ENCODE measurements at places on chromosomes 2 and 18. TPM values are rescaled to one million over a fixed set of nuclear protein-coding genes. Genes with fewer than 3 reads are reported as not detected.

DNA sequence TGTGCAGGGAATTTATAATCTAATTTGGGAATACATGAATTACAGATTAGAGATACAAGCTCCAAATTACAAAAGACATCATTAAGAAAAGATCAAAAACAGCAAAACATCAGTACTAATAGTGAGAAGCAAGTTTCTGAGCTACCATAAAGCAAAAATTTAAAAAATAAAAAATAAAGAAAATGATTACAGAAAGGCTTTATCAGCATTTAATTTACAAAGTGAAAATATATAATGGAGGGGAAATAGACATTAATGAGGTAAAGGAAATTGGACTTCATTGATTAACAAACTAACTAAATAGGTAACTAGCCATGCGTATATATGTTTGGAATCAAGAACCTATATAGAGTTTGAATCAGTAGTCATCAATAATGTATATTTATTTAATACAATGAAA, 712.9 kb upstream of the DDX18 start:
- H3K4me3 ChIP-seq = no peak overlapping the region
- no peak overlapping the region for H3K27ac ChIP-seq
- H3K36me3 ChIP-seq = no peaks in the 10 kb centered on the region
- no peaks in the 10 kb centered on the region for H3K4me1 ChIP-seq
- no peaks in the 10 kb centered on the region for H3K27me3 ChIP-seq

DNA sequence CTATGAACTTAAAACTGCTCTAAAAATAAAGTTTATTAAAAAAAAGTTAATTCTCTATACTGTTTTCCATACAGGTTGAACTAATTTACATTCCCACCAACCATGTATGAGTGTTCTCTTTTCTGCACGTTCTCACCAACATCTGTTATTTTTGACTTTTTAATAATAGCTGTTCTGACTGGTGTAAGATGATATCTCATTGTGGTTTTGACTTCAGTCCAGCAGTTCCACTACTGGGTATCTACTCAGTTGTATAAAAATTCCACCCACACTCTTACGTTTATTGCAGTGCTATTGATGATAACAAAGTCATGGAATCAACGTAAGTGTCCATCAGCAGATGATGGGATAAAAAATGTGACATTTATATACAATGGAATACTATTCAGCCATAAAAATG, 33.7 kb downstream of the SPAG16 start:
- no peaks in the 10 kb centered on the region for H3K36me3 ChIP-seq
- H3K4me1 ChIP-seq = no peaks in the 10 kb centered on the region
- DNase-seq = no peak
- H3K27me3 ChIP-seq = no peaks in the 10 kb centered on the region
- no peak overlapping the region for H3K27ac ChIP-seq

DNA sequence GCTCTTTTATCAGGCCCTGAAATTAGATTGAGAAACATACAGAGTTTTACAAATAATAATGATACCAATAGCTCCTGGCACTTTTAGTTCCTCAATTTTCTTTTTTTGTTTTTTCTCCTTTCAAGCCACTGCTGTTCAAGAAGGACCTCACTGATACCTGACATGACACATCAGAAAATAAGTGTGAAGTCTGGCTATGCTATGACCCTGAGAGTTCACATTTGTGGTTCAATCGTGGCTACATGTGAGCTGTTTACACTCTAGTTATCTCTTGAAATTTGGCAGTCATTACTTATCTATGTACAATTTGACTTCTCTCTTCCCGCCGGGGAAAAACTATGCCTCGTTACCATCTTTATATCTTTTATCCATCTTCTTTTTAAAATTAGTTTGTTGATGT, 686.5 kb downstream of the EPHA4 start:
- no peak for DNase-seq
- H3K4me1 ChIP-seq = peaks cover 1% of the 10 kb centered on the region
- no peak overlapping the region for H3K4me3 ChIP-seq
- H3K27ac ChIP-seq = no peak overlapping the region

GRCh38 chr2:209508255-209508654, 84.4 kb downstream of the MAP2 start:
- no peak overlapping the region for H3K27ac ChIP-seq
- no peak overlapping the region for H3K4me3 ChIP-seq
- H3K27me3 ChIP-seq = peaks cover under 1% of the 10 kb centered on the region
- DNase-seq = no peak
- no peaks in the 10 kb centered on the region for H3K36me3 ChIP-seq

GRCh38 chr2:14678761-14679160, 46.2 kb downstream of the LRATD1 start:
- H3K4me3 ChIP-seq = no peak overlapping the region
- peaks cover 11% of the 10 kb centered on the region for H3K4me1 ChIP-seq
- no peak for DNase-seq
- H3K27me3 ChIP-seq = no peaks in the 10 kb centered on the region
- no peak overlapping the region for H3K27ac ChIP-seq

- no peaks in the 10 kb centered on the region for H3K36me3 ChIP-seq
- DNase-seq = no peak
- no peak overlapping the region for H3K4me3 ChIP-seq
- H3K27ac ChIP-seq = no peak overlapping the region
Measured at GRCh38 chr2:221816566-221816965, 244.5 kb upstream of the EPHA4 start.

The RSAD2 gene
- total RNA-seq = not detected

The FN1 gene
- 28.6 TPM for total RNA-seq

DNA sequence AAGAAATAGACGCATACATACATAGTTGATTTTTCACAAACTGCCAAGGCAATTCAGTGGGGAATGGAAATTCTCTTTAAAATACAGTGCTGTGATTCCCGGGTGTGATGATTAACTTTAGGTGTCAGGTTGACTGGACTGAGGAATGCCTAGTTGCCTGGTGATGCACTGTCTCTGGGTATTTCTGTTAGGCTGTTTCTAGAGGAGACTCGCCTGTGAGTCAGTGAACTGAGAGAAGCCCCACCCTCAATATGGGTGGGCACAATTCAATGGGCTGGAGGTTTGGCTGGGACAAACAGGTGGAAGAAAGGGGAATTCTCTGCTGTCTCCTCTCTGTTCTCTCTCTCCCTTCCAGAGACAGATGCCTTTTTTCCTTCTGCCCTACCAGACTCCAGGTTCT, 187.6 kb downstream of the ARHGAP28 start:
- H3K36me3 ChIP-seq = peaks cover 9% of the 10 kb centered on the region
- H3K4me1 ChIP-seq = peaks cover 5% of the 10 kb centered on the region
- H3K4me3 ChIP-seq = no peak overlapping the region

DNA sequence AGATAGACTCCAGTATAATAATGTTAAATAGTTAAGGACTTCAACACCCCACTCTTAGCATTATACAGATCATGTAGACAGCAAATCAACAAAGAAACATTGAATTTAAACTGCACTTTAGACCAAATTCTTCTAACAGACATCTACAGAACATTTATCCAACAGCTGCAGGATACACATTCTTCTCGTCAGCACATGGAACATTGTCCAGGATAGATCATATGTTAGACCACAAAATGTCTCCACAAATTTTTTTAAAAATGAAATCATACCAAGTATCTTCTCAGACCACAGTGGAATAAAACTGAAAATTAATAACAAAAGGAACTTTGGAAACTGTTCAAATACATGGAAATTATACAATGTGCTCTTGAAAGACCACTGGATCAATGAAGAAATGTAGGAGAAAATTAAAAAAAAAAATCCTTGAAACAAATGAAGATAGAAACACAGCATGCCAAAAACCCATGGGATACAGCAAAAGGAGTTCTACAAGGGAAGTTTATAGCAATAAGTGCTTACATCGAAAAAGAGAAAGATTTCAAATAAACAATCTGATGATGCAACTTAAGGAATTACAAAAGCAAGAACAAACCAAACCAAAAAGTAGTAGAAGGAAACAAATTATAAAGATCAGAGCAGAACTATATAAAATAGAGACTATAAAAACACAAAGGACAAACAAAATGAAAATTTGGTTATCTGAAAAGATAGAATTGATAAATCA, 12.3 kb upstream of the SPP2 start:
- H3K36me3 ChIP-seq = peaks cover 10% of the 10 kb centered on the region
- H3K4me3 ChIP-seq = no peak overlapping the region
- no peak overlapping the region for H3K27ac ChIP-seq
- no peaks in the 10 kb centered on the region for H3K4me1 ChIP-seq
- no peaks in the 10 kb centered on the region for H3K27me3 ChIP-seq

DNA sequence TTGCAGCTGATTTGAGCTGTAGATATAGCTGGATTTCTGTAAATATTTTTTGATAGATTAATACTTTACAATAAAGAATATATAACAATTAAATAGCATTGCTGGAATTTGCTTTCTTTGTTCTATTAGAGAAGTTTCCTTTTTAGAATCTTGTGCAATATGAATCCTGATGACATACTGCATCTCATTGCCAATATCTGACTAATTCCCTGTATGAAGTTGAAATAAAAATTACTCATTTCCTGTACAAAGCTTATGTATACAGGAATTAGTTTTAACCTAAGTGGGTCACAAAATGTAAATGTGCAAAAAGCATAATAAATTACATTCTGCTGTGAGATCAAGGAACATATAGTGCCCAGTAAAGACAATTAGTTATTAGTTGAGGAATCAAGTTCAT, 72.8 kb upstream of the TMEFF2 start:
- H3K4me3 ChIP-seq = no peak overlapping the region
- no peaks in the 10 kb centered on the region for H3K4me1 ChIP-seq
- no peaks in the 10 kb centered on the region for H3K27me3 ChIP-seq
- no peak for DNase-seq
- no peak overlapping the region for H3K27ac ChIP-seq

- peaks cover 9% of the 10 kb centered on the region for H3K36me3 ChIP-seq
- H3K27me3 ChIP-seq = peaks cover 3% of the 10 kb centered on the region
- no peak overlapping the region for H3K4me3 ChIP-seq
Measured at GRCh38 chr18:10660179-10660884, 134.5 kb downstream of the NAPG start.

The TAF4B gene
- 1.4 TPM for total RNA-seq

The CLHC1 gene
- total RNA-seq = 19.8 TPM

GRCh38 chr2:120134263-120134662, 88.9 kb downstream of the TMEM185B start:
- H3K27me3 ChIP-seq = peaks cover 3% of the 10 kb centered on the region
- DNase-seq = no peak
- H3K4me3 ChIP-seq = no peak overlapping the region
- no peaks in the 10 kb centered on the region for H3K4me1 ChIP-seq
- H3K36me3 ChIP-seq = peaks cover 42% of the 10 kb centered on the region

GRCh38 chr2:132670496-132671150, 618 bp upstream of the LYPD1 start:
- no peak overlapping the region for H3K27ac ChIP-seq
- DNase-seq = peak; percentile 43
- H3K4me1 ChIP-seq = peaks cover 5% of the 10 kb centered on the region
- peaks cover 9% of the 10 kb centered on the region for H3K27me3 ChIP-seq

The DSG1 gene
- total RNA-seq = not detected

DNA sequence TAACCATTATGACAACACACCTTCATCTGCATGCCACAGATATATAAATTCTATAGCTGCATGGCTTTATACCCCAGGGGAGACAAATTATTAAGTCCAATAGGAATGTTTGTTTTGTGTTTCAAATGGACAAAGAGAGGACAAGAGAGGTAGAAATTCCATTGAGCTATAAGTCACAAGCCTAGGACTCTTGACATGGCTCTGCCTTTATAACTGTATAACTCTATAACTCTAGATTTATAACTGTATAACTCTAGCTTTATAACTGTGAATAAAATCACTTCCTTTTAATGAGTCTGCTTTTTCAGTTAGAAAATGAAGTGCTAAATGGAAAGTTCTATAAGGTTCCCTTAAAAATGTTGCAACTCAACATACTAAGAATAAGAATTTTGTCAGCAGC, 106.4 kb downstream of the SCN9A start:
- no peak overlapping the region for H3K4me3 ChIP-seq
- H3K27me3 ChIP-seq = no peaks in the 10 kb centered on the region
- H3K4me1 ChIP-seq = no peaks in the 10 kb centered on the region
- no peaks in the 10 kb centered on the region for H3K36me3 ChIP-seq
- DNase-seq = no peak

The CD28 gene
- not detected for total RNA-seq

DNA sequence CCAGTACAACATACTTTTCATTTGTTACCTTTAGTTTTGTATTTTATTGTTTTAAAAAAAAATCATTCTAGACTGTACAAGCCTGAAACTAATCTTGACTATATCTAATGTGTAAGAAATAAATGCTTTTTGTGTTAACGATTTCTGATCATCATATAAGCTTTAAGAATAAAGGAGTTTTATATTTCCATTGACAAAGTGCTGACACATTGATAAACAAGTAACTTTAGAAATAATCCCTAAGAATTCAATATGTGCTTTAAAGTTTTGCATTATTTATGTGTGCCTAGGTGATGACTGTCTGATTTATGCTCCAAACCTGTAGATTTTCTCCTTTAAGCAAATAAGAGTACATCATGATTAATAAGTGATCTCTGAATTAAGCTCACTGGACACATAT, 247.2 kb upstream of the BOD1L2 start:
- no peak overlapping the region for H3K4me3 ChIP-seq
- peaks cover 8% of the 10 kb centered on the region for H3K4me1 ChIP-seq
- H3K36me3 ChIP-seq = no peaks in the 10 kb centered on the region
- H3K27ac ChIP-seq = no peak overlapping the region
- no peak for DNase-seq
- H3K27me3 ChIP-seq = peaks cover 2% of the 10 kb centered on the region

- peaks cover 21% of the 10 kb centered on the region for H3K4me1 ChIP-seq
- peaks cover 11% of the 10 kb centered on the region for H3K27me3 ChIP-seq
- peak within 1 kb of the TSS; percentile 99 for H3K27ac ChIP-seq
- DNase-seq = peak; percentile 65
Measured at GRCh38 chr2:148021059-148021861, at the start of gene MBD5. TSS of gene MBD5 (plus strand) at chr2:148021091.

GRCh38 chr2:157853211-157853610, 22.9 kb downstream of the ACVR1 start:
- peaks cover 10% of the 10 kb centered on the region for H3K4me1 ChIP-seq
- H3K27ac ChIP-seq = no peak overlapping the region
- DNase-seq = no peak
- no peaks in the 10 kb centered on the region for H3K36me3 ChIP-seq

The EVX2 gene
- total RNA-seq = 0.76 TPM

The RAD51AP2 gene
- not detected for total RNA-seq

The LRRC30 gene
- total RNA-seq = not detected

The CD8B2 gene
- not detected for total RNA-seq

- no peak overlapping the region for H3K4me3 ChIP-seq
- DNase-seq = no peak
- peaks cover 13% of the 10 kb centered on the region for H3K4me1 ChIP-seq
- no peak overlapping the region for H3K27ac ChIP-seq
- H3K36me3 ChIP-seq = no peaks in the 10 kb centered on the region
Measured at GRCh38 chr2:23418461-23418911, 33.5 kb downstream of the KLHL29 start.

GRCh38 chr2:232026910-232027309, 65.4 kb downstream of the DIS3L2 start:
- DNase-seq = no peak
- H3K4me3 ChIP-seq = no peak overlapping the region
- H3K36me3 ChIP-seq = peaks cover under 1% of the 10 kb centered on the region
- no peak overlapping the region for H3K27ac ChIP-seq
- peaks cover 6% of the 10 kb centered on the region for H3K27me3 ChIP-seq

DNA sequence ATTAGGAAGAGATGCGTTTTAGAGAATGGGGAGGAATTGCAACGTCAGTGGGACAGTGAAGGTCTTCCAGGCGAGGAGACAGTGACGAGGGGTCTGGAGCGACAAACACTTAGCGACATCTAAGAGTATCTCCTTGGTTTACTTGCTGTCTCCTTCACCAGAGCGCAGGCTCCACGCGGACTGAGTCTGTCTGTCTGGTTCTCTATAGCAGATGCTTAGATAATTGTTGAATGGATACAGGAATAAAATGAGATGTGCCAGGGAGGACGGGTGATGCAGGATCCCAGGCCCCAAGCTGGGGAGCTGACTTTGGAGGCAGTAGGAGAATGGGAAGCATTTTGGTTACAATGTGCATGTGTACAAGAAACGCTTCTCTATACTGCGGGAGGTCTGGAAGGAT, 56.9 kb upstream of the SMAD7 start:
- peaks cover 8% of the 10 kb centered on the region for H3K27me3 ChIP-seq
- no peak overlapping the region for H3K4me3 ChIP-seq
- no peak overlapping the region for H3K27ac ChIP-seq
- H3K36me3 ChIP-seq = no peaks in the 10 kb centered on the region
